AG09309 (cell line): ENCODE measurements at places on chromosomes 5 and 9.

DNA sequence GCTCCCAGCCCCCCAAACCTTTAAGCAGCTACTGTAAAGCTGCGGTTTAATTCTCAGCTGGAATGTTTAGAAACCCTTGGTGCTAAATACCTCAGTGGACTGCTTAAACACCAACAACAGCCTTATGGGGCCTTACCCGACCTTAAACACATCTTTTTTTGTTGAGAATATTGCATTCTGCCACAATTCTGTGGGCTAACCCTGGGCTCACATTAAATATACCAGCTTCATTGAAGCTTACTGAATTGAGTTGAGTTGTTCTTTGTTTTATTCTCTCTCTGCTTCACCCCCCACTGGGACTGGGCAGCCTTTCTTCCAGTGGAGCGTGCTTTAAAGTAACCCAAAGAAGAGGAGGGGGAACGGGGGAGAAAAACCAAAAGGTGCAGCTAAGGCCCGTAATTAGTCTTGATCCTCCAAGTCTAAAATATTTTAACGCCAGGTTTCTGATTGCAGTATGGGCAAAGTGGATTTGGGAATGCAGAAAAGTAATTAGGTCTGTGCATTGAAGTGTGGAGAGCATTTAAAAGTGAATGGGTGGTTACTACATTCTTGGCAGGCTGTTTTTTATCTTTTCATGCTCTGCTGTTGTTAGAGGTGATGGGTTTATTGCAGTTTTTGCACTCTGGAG is 281.2 kb downstream of the NR2F1-AS1 start:
- no peak for DNase-seq

DNA sequence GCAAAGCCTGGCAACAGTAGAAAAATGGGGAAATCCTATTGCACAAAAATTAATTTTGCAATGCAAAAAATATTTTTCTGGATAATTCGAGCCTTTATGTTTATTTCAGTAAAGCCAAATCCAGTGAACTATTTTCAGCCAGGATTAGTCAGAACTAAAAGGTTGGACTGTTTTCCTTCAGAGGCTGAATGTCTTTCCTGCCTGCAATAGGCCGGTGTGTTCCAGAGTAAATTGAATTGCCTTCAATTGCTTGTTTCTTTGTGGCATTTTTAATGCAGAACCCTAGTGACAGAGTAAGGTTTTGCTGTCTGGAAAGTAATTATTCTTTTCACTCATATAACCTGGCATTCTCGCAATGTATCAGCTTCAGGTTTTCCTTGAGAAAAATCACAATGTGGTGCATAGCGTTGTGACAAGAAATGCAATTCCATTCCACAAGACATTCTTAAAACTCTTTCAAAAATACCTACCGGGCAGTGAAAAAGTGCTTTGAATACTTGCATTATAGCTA is 183.7 kb downstream of the GLIS3 start:
- DNase-seq: no peak

DNA sequence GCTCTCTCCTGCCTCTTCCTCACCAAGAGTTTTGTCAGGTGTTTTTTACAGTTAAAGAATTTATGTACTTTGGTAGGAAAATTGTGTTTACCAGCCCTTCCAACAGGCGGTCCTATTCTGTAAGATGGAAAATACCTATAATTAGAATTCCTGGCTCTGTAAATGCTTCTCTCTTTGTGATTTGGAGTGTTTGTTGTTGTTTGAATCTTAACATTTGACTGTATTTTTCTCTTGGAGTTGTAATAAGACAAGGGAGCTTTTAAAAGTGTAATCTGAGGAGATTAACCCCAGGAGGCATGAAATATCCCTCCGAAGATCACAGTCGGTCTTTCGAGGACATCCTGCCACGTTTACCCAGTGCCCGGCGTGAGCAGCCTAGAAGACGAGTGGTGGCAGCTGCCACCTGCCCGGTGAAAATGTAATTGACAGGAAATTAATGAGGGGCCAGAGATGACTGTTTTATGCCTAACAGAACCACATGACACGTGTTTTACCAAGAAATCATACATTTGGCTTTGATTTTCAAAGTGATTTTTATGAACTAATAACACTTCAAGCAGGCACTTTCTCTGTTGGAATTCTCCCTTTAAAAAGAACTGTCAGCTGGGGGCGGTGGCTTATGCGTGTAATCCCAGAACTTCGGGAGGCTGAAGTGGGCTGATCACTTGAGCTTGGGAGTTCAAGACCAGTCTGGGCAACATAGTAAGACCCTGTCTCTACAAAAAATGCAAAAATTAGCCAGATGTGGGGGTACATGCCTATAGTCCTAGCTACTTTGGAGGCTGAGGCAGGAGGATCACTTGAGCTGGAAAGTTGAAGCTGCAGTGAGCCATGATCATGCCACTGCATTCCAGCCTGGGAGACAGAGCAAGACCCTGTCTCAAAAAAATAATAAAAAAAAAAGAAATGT is 20.0 kb downstream of the ANKRD33B start:
- DNase-seq: no peak

DNA sequence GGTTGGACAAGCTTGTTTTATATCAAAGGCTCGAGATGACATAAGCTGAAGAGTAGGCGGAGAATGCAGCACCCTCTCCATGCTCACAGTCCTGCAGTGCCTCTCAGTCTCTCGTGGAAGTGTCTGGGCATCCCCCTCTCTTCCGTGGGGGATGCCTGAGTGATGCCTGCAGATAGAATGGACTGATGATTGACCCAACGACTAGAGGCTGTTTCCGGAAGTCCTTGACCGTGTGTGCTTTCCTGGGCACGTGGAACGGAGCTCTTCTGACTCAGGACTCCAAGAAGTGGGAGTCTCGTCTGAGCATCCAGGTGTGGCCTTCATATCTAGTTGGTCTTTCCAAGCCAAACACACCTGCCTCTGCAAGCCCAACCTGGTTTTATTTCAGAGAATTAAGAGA is 241.8 kb upstream of the IRX2 start:
- DNase-seq: no peak

DNA sequence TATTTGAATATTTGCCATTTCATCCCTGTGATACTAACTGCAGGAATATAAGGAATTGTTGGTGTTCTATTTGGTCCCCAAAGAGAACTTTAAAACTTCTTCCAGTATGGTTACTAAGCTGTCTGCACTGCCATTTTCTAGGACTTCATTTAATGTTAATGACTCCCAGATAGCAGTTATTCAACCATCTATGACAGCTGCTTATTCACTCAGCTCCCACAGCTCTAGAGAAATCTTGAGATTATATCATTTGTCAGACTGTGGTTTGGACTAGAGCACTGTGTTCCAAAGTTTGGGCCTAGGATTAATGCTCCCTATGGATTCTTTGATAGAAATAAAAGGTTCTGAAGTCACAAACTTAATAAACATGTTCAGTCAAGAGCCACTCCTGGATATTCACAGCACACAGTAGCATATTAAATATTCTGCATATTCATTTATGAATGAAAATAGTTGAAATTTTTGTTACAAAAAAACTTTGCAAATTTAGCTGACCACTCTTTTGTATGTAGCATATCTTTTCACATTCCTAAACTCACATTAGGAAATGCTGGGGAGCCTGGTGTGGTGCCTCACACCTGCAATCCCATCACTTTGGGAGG is 173.7 kb downstream of the NFIB start:
- DNase-seq: no peak

GRCh38 chr9:127755061-127756060 is 20.3 kb upstream of the TOR2A start:
- DNase-seq: no peak

- no peak for DNase-seq
These were observed 10.0 kb downstream of the CRAT start for GRCh38 chr9:129100383-129101169.

- DNase-seq: no peak
These were observed 62.5 kb downstream of the COL23A1 start for GRCh38 chr5:178527458-178528307.

GRCh38 chr9:133113949-133114885 is 6.8 kb downstream of the RALGDS start:
- DNase-seq: no peak

DNA sequence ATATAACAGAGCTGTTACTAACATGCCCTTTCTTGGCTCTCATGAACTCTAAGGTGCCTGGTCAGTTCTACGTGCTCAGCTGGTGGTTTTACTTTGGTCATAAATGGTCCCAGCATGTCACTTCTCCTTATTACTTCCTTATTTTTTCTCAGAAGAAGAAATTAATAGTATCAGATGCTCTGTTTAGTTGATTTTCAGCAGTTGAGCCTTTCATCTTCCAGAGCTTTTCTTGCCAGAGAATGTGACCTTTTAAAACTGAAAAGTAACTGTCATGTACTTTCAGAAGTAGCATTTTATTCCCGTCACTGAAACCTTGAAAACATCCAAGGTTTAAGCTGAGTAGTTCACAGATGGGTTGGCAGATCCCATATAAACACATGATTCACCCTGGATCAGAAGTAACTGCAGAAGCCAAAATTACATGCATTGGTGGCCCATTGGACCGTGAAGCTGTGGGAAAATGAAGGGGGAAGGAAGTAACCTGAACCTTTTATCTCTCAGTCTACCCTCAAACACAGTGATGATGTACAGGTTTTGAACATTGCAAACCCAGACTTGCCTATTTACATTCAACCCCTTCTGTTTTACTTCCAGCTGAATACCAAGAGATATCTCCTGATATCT is 50.5 kb downstream of the HACD4 start:
- peak; percentile 47 for DNase-seq

DNA sequence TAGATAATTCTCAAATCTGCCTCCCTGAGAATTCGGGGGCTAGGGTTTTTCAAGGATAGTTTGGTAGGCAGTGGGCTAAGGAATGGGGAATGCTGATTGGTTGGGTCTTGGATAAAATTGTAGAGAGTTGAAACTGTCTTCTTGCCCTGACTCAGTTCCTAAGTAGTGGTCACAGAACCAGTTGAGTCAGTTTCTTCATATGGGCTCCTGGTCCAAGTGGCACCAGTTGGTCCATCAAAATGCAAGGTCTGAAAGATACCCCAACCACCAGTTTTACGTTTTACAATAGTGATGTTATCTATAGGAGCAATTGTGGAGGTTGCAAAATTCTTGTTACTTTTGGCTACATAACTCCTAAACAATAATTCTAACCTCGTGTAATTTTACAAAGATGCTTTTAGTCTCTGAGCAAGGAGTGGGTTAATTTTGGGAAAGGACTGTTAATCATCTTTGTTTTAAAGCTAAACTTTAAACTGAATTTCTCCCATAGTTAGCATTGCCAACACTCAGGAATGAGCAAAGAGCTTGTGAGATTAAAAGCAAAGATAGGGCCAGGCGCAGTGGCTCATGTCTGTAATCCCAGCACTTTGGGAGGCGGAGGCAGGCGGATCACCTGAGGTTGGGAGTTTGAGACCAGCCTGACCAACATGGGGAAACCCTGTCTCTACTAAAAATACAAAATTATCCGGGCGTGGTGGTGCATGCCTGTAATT is 7.7 kb downstream of the CDK7 start:
- DNase-seq: no peak

- no peak for DNase-seq
These were observed 36.2 kb downstream of the SLC36A1 start for GRCh38 chr5:151483647-151484046.

DNA sequence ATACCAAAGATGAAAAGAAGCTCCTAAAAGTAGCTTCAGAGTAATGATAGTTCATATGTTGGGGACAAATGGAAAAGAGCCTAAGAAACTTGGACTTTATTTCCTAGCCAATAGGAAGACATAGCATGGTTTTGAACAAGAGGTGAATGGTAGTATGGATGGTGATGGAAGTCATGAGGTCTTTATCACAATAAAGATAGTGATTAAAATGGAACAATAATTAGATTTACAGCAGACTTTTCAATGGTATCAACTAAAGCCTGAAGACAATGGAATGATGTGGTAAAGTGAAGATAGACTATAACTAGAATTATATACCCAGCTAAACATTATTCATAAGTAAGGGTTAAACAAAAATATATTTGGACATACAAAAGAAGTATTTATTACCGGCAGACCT is 131.2 kb downstream of the RAB3C start:
- DNase-seq: no peak

DNA sequence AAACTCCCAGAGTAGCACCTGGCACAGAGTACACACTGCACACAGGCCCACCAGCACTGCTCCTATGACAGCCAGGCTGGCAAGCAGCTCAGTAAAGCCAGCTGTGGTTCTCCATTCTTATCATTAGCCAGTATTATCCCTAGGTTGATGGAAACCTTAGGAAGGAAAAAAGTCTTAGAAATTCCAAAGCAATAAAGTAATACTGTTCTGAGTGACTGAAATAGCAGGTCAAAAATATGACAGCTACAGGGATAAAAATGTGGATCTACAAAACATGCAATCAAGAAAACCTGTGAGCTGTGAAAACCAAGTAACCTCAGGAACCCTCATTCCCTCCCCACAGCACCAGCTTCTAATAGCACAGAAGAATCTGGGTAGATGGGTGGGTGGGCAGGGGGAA is 403.5 kb downstream of the SPOCK1 start:
- no peak for DNase-seq

DNA sequence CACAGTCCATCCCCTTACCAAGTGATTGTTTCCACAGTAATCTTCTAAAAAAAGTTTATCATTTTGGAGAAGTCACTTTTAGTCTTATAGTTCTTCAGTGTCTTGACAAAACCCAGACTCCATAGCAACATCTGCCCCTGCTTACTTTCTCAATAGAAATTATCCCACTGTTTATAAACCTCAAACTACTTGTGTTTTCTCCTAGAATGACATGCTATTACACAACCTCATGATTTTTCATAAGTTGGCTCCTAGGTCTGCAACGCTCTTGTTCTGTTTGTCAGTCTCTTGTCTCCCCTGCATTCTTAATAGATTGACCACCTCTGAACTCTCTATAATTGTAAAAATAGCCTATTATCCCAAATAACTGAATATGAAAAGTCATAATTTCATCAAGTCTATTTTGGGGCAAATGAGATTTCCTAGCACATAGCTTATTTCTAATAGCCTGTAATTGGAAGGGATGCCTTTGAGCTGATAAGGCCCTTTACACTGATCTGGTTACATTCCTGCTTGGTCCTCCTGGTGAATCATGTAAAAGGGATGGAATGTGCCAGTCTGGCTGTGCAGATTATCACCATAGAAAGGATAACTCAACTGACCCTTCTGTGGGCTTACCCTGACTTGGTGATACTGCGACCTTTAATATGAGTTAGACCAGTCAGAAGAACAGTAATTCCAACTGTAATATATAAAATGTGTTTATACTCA is 69.6 kb downstream of the CHSY3 start:
- no peak for DNase-seq

DNA sequence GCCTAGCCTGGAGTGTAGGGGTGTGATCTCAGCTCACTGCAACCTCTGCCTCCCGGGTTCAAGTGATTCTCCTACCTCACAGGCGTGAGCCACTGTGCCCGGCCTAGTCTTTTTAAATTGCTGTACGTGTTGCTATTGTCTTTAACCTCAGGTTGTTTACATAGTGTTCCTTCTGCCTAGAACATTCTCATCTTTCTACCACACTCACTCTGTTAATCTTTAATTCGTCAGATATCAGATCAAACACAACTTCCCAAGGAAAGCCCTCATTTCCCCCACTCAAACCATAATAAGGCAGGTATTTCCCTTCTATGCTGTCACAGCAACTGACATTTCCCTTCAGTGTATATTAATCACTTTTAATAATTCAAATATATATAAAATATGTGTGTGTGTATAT is 1310.0 kb upstream of the C9orf72 start:
- DNase-seq: no peak

- DNase-seq: no peak
These were observed 6.4 kb downstream of the TSPAN17 start for GRCh38 chr5:176653401-176654385.

GRCh38 chr9:78468231-78468630 is 171.3 kb downstream of the PSAT1 start:
- DNase-seq: no peak
